Activated naive CD8-positive, alpha-beta T cell treated with anti-CD3 and anti-CD28 coated beads, Interleukin-2, amount 50 U/mL, for 16 hours (primary cell): ENCODE measurements at places on chromosomes 1 and 21.

GRCh38 chr1:243806310-243806709 lies 43.7 kb downstream of the AKT3 start:
- no peak for DNase-seq

DNA sequence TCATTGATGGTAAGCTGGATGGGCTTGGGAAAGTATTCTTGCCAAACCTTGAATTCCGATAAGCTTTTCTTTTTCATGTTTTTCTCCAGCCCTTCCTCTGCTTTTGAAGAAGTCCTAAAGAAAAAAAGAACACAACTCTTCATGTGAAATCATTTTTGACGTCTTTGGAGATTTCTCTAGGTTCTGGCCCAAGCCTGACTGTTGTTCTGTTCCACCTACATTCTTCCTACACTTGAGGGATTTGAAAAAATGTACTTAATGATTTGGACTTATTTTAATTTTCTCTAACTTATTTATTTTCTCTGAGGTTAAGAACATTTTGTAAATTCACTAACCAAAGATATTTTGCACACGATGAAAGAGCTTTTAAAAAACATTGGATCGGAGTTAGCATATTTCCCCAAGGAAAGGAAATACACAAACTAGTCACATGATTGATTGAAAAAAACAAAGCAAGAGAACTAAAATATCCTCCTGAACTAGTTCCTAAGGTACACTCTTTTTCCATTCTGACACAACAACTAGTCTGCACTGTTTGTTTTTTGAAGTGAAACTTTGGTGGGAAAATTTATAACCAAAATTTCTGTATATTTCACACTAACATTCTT lies 82.3 kb downstream of the LTN1 start:
- no peak for DNase-seq

- no peak for DNase-seq
Observed at GRCh38 chr21:33747420-33747819, 105.1 kb downstream of the ITSN1 start.

DNA sequence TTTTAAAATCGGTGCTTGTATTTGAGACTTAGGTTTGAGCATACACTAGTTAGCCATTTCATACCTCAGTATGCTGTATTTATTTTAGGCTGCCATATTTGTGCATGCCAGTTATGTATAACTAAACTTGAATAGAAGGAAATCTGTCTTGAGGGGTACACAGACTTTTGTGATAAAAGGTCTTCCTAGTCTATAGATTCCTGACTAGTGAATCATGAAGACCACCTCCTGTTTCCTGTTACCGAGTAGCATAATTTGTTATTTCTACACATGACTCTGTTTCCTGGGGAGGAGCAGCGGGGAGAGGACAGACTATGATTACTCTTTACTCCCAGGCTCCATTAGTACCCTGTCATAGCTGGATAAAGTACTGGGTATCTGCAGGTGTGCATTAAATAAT lies 316.8 kb upstream of the SNX7 start:
- no peak for DNase-seq

GRCh38 chr1:153490272-153491051 lies 30.0 kb upstream of the S100A7 start:
- no peak for DNase-seq

DNA sequence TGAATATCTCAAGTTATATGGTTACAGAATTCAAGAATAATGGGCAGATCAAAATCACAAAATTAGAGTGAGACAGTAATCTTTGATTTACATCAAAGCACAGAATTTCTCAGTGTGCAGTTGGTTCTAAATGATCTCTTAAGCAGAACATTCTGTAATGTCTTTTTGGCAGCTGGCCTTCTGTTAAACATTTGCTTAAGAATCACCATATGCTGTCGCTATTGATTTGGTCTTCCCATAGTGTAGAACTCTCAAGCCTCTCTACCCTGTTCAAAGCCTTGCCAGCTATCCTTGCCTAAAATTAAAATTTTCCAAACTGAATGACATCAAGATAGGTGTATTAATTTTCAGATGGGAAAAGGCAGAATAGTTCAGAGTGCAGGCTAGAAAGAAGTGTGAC lies 38.9 kb upstream of the ERO1B start:
- DNase-seq, result no peak

DNA sequence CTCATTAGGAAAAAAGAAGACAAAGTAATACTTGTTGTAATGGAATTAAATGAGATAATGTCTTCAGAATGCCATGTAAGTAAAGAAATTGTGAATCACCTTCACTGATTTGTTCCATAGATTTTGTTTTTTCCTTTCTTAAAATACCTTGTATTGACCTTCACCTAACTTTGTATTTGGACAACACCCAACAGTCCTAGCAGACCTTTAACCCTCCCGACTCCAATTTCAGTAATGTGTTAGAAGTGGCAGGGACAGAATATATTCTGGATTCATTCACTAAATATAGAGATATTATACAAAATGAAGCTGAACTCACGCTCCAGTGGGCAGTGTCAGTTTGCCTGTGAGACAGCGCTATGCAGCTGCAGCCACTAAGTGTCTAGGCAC lies 57.9 kb downstream of the UCK2 start:
- DNase-seq, result no peak
